ENCODE measurements at places on chromosomes 5 and 9.

DNA sequence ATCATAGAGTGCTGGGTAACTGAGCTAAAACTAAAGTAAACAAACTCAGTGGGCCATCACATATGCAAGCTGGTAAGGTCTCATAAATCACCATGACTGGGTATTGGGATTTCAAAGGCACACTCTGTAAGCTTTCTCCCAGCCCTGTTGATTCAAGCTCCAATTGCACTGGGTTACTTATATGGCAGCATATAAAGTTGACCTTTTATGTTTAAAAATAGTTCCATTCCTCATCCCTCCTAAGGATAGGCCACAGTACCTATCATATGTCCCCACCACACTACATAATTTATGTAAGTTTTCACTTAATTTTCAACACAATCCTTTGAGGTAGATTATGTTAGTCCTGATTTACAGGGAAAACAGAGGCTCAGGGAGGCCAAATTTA, 438.4 kb downstream of the RAB3C start:
- no peak for DNase-seq

- no peak for DNase-seq
Measured at GRCh38 chr9:125759764-125760129, 12.6 kb downstream of the PBX3 start.

GRCh38 chr5:176396330-176396729, 7.8 kb downstream of the HIGD2A start:
- no peak for DNase-seq

GRCh38 chr5:167953151-167953798, 338.2 kb upstream of the WWC1 start:
- no peak for DNase-seq

DNA sequence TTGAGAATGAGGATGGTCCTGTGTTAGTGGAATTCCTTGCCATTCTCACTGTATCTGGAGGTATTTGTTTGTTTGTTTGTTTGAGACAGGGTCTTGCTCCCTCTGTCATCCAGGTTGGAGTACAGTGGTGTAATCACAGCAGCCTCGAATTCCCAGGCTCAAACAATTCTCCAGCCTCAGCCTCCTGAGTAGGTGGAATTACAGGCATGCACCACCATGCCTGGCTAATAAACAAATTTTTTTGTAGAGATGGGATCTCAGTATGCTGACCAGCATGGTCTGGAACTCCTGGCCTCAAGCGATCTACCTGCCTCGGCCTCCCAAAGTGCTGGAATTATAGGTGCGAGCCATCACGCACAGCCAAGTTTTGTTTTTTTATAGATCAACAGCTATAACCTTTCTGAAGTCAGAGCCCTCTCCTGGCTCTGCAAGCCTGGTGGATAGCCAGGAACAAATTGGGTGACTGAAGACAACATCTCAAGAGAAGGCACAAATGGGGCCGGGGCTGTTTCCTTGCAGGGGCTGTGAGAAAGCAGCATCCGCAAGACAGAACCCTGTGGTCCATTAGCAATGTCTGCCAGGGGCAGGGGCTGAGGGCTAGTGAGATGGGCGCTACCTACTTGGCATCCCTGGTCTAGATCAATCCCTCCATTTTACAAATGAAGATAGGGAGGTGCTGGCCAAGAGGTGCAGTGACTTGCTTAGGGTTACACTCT, 18.8 kb downstream of the SH3PXD2B start:
- no peak for DNase-seq

GRCh38 chr5:79005151-79005550, 20.0 kb upstream of the ARSB start:
- DNase-seq = no peak
